GM23338 (cell line): ENCODE measurements at places on chromosomes 3 and 15. TPM values are rescaled to one million over a fixed set of nuclear protein-coding genes. Genes with fewer than 3 reads are reported as not detected.

DNA sequence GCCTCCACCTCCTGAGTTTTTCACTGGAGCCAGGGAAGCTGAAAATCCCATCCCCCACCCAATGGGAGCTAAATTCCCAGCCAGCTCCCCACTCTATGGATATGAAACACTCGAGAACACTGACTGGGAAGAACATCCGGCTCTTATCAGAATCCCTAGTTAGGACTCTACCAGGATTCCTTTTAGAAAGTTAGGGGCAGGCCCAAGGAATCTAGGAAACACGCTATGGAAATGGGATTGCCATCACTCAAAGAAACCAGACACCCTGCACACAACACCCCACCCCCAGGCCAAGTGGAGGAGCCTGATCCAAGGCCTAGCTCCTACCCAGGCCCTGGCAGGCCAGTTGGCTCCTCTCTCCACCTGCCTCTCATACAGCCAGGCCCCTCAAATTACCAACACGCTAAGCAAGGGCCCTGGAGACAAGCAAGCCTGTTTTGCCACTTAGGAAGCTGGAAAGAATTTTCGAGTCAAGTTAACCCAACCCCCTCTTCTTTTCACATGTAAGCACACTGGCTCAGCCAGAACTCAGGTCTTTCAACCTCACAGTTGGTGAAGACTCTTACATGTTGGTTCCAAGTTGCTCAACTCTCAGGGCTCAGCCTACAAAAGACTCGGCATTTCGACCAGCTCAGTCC is 75.5 kb downstream of the RBPMS2 start:
- peak; percentile 90 for DNase-seq

GRCh38 chr15:31340047-31340446 is 13.4 kb downstream of the KLF13 start:
- DNase-seq: no peak

DNA sequence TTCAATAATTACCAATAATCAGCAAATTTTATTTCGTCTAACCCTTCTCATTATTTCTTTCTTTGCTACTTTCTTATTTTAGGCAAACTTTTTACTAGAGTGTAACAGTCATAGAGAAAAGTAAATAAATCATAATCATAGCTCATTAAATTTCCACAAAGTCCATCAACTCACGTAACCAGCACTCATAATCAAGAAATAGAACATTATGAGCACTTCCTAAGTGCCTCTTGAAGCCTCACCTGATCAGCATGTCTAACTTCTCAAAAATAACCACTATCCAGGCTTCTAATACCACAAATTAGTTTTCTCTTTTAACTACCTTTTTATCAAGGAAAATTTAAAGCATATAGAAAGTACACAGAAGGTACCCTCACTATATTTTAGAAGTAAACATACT is 38.4 kb upstream of the SLC12A8 start:
- DNase-seq: no peak

DNA sequence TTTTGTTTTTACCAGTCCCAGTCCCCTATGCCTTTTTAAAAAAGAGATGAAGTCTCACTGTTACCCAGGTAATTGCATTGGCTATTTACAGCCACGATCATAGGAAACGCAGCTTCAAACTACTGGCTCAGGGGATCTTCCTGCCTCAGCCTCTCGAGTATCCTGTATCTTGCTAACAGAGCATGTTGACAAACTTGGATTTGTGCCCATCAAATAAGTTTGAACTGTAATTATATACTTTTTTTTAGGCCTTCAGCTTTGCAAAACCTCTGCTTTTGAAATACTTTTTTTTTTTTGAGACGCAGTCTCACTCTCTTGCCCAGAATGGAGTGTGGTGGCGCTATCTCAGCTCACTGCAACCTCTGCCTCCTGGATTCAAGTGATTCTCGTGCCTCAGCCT is 3.0 kb upstream of the EDEM1 start:
- no peak for DNase-seq

Gene SLC12A1
- total RNA-seq: 0.19 and 0.59 TPM in 2 replicates

DNA sequence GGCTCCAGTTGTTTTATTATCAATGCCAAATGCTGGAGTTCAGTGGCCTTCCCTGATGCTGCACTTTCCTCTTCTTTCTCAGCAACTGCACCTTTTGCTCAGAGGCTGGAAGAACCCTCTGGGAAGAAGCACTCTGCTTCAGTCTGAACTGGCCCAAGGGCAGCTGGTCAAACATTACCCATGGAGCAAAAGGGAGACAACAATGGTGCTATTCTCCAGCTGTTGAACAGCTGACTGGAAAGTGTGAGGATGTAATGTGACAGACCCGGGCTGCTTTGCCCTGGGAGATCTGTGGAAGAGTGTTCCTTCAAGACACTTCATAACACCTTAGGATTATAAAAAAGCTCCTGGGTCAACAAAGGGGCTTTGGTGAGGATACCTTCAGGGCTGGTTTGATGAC is 84.9 kb downstream of the EPHB1 start:
- DNase-seq: no peak

- peak; percentile 85 for DNase-seq
These were observed at the start of gene ZIC1 for GRCh38 chr3:147409143-147410115. Gene ZIC1 (plus strand): TSS chr3:147409365. CDS start chr3:147410113, 748 bp downstream.

- peak; percentile 61 for DNase-seq
These were observed 67.6 kb downstream of the SLC6A11 start for GRCh38 chr3:10883478-10884234.

Gene PLSCR5
- not detected in 2 replicates for total RNA-seq

DNA sequence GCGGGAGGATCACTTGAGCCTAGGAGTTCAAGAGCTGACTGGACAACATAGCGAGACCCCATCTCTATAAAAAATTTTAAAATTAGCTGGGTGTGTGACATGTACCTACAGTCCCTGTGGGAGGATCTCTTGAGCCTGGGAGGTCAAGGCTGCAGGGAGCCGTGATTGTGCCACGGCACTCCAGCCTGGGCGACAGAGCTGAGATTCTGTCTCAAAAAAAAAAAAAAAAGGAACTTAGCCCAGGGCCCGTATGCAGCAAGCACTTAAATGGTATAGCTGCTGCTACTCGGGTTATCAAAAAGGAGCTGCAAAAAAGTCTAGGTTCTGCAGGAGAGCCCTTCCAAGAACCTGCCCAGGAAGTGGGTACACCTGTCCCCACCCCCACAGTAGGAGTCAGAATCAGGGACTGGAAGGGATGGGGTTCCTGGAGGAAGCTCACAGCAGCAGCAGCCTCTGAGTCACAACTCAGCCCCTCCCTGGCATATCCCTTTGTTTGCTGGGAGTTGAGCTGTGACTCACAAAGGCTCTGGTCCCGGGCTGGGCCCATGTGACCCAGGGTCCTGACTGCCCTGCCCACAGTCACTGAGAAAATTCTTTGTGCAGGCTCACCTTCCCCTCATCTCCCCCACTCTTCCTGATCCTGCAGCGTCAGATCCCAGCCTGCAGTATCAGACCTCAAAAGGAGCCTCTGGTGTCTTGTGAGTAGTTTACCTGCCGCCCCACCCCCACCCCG is at the start of gene SPATA12:
SPATA12 (plus strand) TSS at position 576 of the 733 bp plus-strand sequence. CDS start 13,031 bp downstream, outside the sequence.
- peak; percentile 92 for DNase-seq

- DNase-seq: no peak
These were observed 592.5 kb downstream of the MECOM start for GRCh38 chr3:169071003-169071402.

Gene PARP14
- total RNA-seq: 25.4 and 26.0 TPM in 2 replicates

- peak; percentile 40 for DNase-seq
These were observed 56.5 kb downstream of the DCLK3 start for GRCh38 chr3:36707623-36708409.

GRCh38 chr3:117998071-117998470 is 1036.6 kb downstream of the IGSF11 start:
- DNase-seq: no peak

Gene TGFBR2
- total RNA-seq: 12.2 and 13.0 TPM in 2 replicates

Gene TM4SF4
- total RNA-seq: not detected in 2 replicates

Gene AQR
- total RNA-seq: 57.2 and 67.3 TPM in 2 replicates

DNA sequence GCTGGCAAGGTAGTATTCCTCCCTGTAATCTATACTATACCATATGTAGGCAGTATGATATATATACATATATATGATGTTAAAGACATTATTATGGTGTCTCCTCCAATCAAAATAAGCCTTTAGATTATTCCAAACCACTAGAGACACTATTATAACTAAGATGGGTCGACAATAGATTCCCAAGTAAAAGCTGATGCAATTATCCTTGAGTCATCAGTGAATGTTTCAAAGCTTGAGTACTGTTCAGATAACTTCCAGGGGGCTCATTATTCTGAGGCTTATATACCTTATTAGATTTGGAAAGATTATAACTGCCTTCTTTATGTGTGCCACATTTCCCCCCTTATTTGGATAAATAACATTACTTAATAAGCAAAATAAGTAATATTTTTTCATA is 11.9 kb upstream of the C3orf38 start:
- DNase-seq: no peak

Gene NUTM1
- total RNA-seq: 1.0 and 1.2 TPM in 2 replicates

GRCh38 chr15:69823223-69823907 is 274.4 kb downstream of the TLE3 start:
- DNase-seq: no peak

Gene IL20RB
- total RNA-seq: 2.1 and 4.6 TPM in 2 replicates

GRCh38 chr3:119346076-119346496 is 51.9 kb downstream of the ARHGAP31 start:
- no peak for DNase-seq

Gene SLC25A36
- total RNA-seq: 123 and 135 TPM in 2 replicates

- no peak for DNase-seq
These were observed 37.6 kb downstream of the ERICH6 start for GRCh38 chr3:150666167-150666566.

DNA sequence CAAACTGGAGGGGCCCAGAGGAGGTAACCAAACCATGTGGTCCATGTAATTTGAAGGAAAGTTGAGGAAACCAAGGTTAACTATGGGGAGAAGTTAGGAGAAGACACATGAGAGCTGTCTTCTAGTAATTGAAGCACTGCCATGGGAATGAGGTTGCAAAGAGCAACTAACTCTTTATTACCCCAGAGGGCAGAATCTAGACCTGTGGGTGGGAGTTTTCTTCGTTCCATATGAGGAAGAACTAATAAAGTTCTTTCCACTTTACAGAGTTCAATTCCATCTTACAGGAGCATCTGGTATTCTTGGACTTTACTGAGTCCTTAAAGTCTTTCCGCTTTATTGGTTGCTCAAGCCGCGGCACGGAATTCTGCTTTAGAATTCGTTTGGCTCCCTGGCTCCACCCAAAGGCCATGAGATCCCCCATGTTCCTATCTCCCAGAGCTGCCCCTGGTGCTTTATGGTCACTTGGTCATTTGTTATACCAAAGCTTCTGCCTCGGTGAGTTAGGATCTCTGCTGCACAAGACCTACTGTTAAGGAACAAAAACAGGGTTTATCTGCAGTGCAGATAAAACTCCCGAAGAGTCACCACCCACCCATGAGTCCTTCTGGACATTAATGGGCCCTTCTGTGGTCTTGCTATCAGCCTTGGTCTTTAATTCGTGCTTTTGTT is 89.5 kb upstream of the UMPS start:
- no peak for DNase-seq
